H54 (cell line): ENCODE measurements at places on chromosomes 5 and 9.

GRCh38 chr5:141757402-141757801 is 75.4 kb upstream of the ARAP3 start:
- DNase-seq, result peak; percentile 81

- no peak for DNase-seq
Measured at GRCh38 chr5:58486290-58486689, 4.9 kb upstream of the GAPT start.

- no peak for DNase-seq
Measured at GRCh38 chr5:81896764-81897163, 75.1 kb upstream of the ATG10 start.

DNA sequence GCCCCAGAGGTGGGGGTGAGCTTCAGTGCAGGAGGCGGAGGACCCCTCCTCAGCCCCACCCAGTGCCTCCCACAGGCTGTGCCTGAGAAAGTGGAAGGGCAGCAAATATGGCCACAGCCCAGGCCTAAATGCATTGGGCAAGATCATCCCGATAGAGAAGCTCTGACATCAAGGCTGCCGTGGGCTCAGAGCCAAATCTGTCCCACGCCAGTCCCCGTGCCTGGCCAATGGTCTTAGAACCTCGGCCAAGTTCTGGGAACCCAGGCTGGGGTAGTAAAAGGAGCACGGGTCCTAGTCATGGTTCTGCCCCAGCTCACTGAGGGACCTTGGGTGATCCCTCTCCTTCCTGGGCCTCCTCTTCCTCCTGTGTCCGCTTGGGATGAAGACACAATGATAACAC is 27.7 kb upstream of the TNIP1 start:
- DNase-seq, result no peak

DNA sequence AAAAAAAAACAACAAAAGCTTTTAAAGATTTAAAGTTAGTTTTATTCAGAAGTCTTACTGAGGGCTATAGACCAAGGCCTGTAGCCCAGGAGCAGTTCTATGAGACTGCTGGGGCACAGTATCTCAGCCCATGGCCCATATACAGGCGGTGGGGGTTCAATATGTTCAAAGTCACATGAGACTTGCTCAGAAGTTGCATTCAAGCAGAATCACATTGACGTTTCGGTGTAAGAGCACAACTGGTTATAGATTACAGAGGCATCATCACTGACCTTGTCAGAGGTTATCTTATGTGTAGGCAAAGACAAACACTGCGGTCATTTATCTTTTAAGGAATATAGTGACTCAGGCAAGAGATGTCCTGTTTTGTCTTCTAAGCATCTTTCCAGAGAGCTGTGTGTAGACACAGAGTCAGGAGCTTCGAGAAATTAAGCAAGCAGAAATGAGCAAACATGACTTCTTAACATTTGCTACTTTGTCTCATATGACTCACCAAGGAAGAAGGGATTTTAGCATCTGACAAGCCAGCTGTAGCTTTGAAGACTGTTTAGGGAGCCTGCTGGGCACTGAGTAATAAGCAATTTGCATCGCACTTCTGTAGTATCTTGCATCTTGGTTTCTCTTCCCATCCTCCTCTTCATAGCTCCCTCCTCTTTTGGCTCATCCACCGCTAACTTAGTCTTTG is 12.9 kb upstream of the F2RL1 start:
- peak; percentile 74 for DNase-seq

GRCh38 chr9:114166614-114167572 is 11.6 kb downstream of the COL27A1 start:
- no peak for DNase-seq

DNA sequence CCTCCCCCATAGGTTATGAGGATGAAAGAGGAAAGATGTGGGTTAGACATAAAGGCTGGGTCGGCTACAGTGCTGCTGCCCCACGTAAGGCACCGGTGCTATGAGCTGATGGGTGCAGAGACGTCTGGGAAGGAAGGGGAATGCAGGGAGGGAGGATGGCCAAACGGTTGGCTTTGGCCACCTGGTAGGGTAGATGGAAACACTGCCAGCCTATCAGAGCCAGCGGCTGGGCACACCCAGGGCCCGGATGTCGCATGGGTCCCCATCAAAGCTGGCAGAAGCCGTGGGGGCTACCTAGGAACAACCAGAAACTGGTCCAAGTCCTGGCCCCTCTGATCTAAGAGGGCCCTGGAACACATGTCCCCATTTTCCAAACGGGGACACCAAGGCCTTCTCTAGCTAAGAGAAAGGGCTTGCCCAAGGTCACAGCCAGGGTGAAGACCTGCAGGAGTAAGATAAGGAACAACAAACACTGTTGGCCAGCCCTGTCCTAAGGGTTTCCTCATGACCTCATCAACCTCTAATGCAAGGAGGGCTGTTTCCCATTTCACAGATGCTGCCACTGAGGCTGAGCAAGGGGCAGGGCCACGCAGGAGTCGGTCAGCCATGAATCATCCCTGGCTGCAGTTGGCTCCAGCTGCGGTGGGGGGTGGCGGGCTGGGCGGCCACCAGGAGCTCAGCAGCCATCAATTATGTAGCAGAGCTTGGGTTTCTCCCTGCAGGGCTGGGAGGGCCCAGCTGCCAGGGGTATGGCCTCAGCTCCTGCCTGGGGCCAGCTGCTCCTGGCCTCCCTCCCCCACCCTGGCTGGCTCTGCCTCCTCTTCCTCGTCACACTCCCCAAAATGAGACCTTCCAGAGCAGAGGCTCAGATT is 4.9 kb downstream of the SH3GLB2 start:
- peak; percentile 98 for DNase-seq
